ENCODE measurements at places on chromosomes 3 and 15. TPM values are rescaled to one million over a fixed set of nuclear protein-coding genes. Genes with fewer than 3 reads are reported as not detected.

Gene UBE2Q2
- 20.3 TPM for total RNA-seq

DNA sequence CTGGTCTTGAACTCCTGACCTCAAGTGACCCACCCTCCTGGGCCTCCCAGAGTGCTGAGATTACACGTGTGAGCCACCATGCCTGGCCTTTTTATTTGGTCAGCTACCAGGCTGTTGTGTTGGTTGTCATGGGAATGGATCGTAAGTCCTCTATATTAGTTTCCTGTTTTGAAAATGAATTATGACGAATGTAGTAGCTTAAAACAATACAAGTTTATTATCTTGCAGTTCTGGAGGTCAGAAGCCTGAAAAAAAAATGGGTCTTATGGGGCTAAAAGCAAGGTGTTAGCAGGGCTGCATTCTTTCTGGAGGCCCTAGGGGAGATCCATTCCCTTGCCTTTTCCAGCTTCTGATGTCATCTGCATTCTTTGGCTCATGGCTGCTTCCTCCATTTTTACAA lies 25.1 kb upstream of the HERC1 start:
- peaks cover 13% of the 10 kb centered on the region for H3K4me1 ChIP-seq
- H3K4me3 ChIP-seq = no peak overlapping the region
- no peaks in the 10 kb centered on the region for H3K36me3 ChIP-seq
- no peak for DNase-seq
- no peaks in the 10 kb centered on the region for H3K27me3 ChIP-seq

DNA sequence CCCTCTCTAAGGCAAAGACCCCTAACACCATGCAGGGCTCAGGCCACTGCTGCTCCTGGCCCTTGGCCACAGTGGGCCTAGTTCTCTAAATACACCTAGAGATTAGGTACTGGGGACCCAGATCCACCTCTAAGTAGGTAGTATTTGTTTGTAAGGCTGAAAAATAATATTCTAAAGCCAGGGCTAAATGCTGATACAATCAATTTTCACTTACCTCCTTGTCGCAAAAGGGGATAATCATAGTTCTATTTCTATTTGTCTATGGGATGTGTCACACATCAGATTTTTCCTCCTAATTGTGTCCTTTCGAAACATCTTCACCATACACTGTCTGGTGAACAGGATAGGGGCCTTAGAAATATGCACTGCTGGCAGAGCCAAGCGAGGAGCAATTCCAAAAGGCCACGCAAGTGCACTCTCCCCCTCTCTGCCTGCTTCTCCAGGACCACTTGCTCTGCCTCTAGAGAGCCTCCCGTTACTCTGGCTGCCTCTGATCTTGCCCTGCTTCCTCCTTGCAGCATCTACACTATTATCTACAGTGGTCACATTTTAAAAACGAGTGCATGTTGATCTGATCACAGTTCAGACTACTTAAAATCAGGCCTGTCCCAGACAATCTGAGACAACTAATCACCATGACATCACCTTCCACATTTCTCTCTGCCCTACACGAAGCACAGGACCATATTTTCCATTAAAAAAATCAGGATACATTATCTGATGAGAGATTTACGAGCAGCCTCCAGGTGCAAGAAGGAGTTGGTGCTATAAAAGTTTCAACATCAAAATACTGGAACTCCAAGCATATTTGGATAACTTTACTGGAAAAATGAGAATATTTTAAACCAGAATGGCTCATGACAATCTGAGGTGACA lies 115.4 kb downstream of the MYLK start:
- DNase-seq = no peak
- H3K36me3 ChIP-seq = no peaks in the 10 kb centered on the region
- 0 out of 2 replicates have a peak, but pooled peaks cover 4% of the 10 kb centered on the region for H3K4me1 ChIP-seq

DNA sequence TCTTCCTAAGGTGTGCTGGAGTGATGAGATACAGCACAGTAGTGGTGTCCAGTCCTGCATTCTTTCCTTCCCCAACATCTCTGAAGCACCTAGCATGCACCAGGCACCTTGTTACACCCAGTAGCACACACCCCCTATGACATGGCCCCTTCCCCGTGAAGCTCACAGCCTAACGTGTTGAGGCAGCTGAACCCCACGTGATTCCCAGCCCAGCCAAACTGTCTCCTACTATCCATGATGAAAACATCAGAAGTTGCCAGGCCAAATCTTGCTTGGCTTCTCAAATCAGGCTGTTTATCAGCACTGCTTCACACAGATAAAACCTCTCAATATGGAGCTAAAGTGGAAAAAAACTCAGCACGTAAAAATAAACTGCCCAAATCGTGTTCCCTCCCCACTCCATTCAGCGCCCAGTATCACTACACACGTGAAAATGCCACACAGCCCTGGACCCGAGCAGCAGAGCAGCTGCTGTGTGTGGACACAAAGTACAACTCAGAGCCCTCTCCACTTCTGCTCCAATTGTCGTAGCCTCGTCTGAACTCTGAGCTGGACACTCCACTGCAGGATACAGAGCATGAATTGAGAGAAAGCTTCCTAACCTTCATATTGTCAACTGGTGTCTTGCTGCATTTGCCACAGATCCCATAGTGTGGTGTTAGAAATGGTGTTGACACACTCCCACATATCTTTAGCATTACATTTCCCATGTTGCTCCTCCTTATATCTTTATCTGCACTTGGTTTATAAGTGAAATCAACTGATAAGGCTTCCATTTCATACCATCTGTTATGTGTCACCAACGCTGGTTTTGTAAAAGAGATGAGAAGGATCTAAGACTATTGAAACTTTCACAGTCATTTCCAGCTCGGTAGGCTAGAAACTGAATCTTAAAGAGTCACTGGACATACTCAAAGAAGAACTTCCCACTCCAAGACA lies 279.8 kb downstream of the RORA start:
- peaks cover 11% of the 10 kb centered on the region for H3K27me3 ChIP-seq
- no peaks in the 10 kb centered on the region for H3K36me3 ChIP-seq
- no peak for DNase-seq
- no peak overlapping the region for H3K4me3 ChIP-seq
- no peak overlapping the region for H3K27ac ChIP-seq
- no peaks in the 10 kb centered on the region for H3K4me1 ChIP-seq

- H3K36me3 ChIP-seq = no peaks in the 10 kb centered on the region
- no peak overlapping the region for H3K27ac ChIP-seq
- no peaks in the 10 kb centered on the region for H3K4me1 ChIP-seq
- H3K27me3 ChIP-seq = peaks cover 25% of the 10 kb centered on the region
These were observed 76.1 kb upstream of the SPATA16 start for GRCh38 chr3:173217127-173217526.

- H3K27me3 ChIP-seq = no peaks in the 10 kb centered on the region
- H3K4me3 ChIP-seq = no peak overlapping the region
- no peak overlapping the region for H3K27ac ChIP-seq
- no peak for DNase-seq
- peaks cover 20% of the 10 kb centered on the region for H3K4me1 ChIP-seq
These were observed 4.3 kb upstream of the UACA start for GRCh38 chr15:70767667-70768066.

All from PC-3 (cell line).